Head of caudate nucleus (tissue), 42 donors: ENCODE measurements at places on chromosomes 12 and 14.

GRCh38 chr12:122106843-122107242 lies 28.3 kb downstream of the MLXIP start:
- DNase-seq, result no peak

- no peak for DNase-seq
Observed at GRCh38 chr12:8034802-8035201, 2.3 kb downstream of the FOXJ2 start.

- no peak for DNase-seq
Observed at GRCh38 chr14:103428723-103429556, 43.7 kb downstream of the MARK3 start.

DNA sequence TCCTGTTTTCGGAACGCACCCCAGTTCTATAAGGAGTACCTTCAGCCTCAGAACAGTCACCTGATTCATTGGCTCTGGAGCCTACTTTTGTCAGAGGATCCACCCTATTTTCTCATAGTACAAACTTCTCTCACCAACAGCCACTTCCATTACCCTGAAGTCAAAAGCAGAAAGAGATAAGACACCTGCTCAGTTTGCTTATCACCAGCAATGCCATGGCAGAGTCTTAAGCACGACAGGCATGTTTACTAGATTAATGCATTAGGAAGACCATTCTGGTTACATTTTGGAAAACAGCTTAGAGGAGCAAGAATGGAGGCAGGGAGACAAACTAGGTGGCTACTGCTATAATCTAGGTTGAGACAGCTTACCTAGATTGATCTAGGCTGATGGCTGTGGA lies 67.7 kb downstream of the GXYLT1 start:
- no peak for DNase-seq

GRCh38 chr12:4450551-4451112 lies 5.0 kb upstream of the FGF6 start:
- no peak for DNase-seq
